Bronchus fibroblast of lung (primary cell): ENCODE measurements at places on chromosomes 4 and X. TPM values are rescaled to one million over a fixed set of nuclear protein-coding genes. Genes with fewer than 3 reads are reported as not detected.

The HNRNPD gene
- total RNA-seq: 36.9 and 40.2 TPM in 2 replicates

The TLR10 gene
- total RNA-seq: not detected in 2 replicates

The ERVMER34-1 gene
- total RNA-seq: 0.15 and 0.17 TPM in 2 replicates

The SHOX gene
- total RNA-seq: not detected in 2 replicates

The SLC34A2 gene
- total RNA-seq: not detected in 2 replicates
